ENCODE measurements at places on chromosomes 6 and 20.
A peak's percentile ranks its signal among the peaks of the same experiment; 100 is the strongest.

DNA sequence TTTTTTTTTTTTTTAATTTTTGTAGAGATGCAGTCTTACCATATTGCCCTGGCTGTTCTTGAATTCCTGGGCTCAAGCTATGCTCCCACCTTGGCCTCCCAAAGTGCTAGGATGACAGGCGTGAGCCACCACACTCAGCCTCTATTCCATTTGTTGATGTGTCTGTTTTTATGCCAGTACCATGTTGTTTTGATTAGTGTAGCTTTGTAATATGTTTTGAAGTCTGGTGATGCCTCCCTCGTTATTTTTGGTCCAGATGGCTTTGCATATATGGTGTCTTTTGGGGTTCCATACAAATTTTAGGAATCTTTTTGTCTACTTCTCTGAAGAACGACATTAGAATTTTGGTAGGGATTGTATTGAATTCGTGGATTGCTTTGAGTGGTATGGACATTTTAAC is 193.2 kb downstream of the ADGB start:
- DNase-seq, result no peak

- DNase-seq, result no peak
Measured at GRCh38 chr6:139699335-139699734, 324.9 kb upstream of the CITED2 start.

DNA sequence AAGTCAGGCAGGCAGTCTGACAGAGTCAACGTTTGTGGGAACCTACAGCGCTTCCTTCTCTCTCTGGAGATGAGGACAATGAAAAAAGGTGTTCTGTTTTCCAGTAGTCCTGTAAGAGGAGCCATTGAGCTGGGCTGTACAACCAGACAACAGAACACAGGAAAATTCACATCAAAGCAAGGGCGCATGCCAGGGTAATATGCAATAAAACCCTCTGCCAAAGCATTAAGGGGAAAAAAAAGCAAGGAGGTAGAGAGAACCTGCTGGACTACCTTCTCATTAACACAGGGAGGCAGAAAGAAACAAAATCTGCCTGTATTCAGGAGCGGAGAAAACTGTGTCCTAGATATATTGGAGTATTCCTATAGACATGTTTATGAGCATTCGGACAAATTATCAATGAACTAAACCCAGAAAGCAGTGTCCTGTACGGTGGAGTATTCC is 1.3 kb downstream of the RNF24 start:
- no peak for DNase-seq

DNA sequence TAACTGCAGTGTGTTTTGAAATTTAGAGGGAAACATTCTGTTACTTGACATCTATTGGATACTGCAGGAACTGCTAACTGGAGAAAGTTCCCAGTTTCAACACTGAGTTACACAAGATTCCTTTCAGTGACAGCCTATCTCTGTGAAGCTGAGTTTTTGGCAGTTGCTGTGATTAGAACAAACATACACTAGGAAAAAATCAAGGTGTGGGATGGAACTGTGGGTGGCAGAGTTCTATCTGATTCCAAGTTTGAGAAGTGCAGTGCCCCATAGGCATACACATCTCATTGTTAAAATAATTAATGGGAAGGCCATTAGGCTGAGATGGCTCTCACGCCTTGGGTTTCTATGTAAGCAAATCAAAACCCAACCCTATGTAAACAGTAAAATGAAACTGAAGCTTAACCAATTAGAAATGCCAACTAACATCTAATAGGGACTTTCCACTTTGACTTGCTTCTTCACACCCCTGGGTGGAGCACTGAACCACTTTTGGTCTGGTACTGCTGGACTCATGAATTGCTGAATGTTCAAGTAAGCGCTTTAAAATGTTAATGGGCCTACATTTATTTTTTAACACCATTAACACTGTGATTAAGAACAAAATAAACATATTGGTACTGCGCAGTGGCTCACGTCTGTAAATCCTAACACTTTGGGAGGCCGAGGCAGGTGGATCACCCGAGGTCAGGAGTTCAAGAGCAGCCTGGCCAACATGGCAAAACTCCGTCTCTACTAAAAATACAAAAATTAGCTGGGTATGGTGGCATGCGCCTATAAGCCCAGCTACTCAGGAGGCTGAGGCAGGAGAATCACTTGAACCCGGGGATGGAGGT is 55.2 kb upstream of the TBC1D7 start:
- DNase-seq, result no peak

GRCh38 chr6:36539814-36540568 is 7.3 kb downstream of the STK38 start:
- DNase-seq, result no peak

DNA sequence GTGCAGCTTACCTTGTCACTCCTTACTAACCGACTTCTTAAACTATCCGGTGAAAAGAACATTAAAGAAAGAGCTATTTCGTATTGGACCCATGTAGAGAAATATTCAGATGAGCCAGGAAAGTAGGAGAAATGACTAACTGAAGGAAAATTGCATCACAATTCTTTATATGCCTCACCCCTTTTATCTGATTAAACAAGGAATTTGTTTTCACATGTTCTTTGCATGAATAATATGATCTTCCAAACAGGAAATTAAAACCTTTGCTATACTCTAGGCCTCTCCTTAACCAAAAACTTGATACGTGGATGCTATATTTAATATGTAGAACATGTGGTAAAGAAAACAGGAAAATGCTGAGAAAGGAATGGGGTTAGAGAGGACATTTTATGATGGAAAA is 41.9 kb upstream of the LRRC1 start:
- no peak for DNase-seq

DNA sequence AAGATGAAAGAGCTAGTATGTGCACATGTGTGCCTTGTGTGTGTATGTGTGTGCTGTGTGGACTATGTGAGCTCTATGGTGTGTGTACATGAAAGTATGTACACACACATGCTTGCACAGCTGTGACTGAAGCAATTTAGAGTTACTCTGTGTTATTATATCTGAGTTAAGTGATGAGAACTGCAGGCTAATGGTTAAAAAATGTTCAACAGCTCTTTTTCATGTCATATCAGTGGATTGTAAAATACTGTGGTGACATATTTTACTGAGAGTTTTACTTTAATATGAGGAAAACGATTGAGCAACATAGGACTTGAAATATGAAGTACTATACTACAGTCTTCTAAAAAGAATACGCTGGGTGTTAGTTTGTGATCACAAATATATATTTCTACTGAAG is 195.7 kb upstream of the KCNK16 start:
- DNase-seq, result no peak

GRCh38 chr6:150672800-150673199 is 73.1 kb downstream of the PLEKHG1 start:
- DNase-seq, result no peak

DNA sequence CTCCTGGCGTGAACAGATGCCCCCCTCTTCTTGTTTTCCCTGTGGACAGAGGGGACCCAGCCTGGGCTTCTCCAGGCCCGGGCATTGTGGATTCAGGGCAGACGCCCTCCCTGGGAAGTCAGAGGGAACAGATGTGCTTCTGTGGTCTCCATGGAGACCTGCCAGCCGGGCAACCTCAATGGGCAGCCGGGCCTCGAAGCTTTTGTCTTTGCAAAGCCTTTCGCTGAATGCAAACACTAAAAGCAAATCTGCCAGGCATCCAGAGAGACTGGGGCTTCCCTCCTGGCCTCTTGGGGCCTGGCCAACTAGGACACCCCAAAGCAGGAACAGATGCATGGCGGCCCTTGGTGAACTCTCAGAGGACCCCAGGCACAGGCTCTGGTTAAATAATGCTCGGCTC is 370.0 kb upstream of the SULF2 start:
- DNase-seq, result no peak

DNA sequence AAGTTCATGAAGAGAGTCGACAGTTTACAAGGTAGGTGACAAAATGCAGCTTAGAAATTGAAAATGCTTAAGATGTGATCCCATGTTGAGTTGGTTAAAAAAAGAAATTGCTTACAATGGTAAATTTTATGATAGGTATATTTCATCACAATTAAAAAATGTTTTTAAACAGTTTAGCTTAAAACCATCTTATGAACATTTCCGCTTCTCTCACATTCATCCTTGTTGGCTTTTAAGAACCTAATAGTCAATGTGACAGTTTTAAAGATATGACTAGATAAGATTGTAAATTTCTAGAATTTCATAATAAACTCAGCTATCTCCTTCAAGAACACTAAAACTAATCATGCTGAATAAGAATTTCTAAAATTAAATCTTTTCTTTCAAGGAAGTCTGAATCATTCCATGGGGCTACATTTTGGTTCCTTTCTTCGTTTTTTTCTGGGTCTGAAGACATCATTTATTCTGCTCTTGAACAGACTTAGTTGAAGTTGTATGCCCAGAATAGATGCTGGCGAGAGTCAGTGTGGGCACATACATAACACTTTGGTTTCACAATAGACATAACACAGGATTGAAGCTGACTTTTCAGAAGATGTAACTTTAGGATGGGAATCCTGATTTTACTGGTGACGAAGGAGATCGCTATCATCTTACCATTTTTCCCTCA is 35.9 kb upstream of the LTV1 start:
- DNase-seq, result no peak

DNA sequence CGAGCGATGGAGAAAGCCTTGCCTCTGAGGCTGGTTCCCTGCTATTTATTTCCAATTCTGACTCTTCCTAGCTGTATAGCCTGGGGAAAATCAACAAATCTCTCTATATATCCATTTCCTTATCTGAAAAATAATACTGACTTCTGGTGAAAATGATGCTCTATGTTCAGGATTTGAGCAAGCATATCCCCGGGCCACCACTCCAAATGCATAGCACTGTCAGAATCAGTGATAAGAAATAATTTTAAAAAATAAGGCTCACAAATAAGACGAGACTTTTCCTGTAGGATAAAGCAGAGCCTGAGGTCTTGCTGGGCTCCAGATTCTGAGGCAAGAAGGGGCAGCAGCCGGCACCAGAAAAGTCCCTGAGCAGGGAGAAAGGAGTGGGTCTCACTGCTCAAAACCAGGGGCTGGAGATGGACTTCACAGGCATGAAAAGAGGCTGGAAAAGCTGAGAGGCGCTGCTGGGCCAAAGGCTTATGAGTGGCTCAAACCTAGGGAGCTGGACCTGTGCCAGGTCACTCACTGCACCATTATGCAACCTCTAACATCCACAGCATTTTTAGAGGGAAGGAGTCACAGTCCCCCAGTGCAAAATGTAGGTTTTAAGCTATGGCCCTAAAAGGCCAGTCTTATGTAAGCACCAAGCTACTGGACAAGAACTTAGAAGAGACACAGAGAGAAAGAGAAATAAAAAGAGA is 48.1 kb upstream of the SLC17A4 start:
- no peak for DNase-seq

DNA sequence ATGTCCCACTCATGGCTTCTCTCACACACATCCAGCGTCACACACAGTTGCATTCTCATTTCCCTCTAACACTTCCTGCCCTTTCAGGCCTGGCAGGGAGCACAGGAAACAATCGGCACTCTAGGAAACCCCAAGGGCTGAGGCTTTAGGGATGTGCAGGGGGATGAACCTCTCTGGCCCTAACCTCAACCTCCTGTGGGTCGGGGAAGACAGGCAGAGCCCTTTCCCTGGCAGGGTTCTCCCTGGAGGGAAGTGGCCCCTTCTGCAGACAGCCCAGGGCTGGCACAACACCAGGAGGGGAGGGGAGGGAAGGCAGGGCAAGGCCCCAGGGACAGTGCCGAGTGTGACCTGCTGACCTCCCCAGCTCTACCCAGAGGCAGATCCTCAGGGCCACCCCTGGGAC is 2.7 kb downstream of the TEAD3 start:
- DNase-seq, result no peak

GRCh38 chr6:89611666-89612065 is 26.9 kb downstream of the LYRM2 start:
- DNase-seq, result no peak

GRCh38 chr20:18632196-18632789 is 44.4 kb downstream of the DTD1 start:
- peak; percentile 74 for DNase-seq

DNA sequence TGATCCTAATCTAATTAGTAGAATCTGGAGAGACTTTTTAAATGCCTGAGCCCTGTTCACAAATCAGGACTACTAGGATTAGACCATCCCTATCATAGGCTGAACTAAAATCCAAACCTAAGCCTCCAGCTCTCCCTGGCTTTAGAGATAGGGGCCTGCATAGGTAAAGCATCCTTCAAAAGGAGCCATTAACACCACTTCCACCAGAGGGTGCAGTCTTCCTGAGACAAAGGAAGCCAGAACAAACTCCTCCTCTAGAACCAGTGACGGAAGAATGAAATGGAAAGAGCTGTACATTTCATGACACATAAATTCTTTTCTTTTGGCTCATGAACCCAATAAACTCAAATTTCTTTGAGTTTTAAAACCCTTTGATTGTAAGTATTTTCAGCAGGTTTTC is 291.2 kb upstream of the ADGRB3 start:
- no peak for DNase-seq

- DNase-seq, result no peak
Measured at GRCh38 chr6:6220718-6221117, 99.7 kb downstream of the F13A1 start.

DNA sequence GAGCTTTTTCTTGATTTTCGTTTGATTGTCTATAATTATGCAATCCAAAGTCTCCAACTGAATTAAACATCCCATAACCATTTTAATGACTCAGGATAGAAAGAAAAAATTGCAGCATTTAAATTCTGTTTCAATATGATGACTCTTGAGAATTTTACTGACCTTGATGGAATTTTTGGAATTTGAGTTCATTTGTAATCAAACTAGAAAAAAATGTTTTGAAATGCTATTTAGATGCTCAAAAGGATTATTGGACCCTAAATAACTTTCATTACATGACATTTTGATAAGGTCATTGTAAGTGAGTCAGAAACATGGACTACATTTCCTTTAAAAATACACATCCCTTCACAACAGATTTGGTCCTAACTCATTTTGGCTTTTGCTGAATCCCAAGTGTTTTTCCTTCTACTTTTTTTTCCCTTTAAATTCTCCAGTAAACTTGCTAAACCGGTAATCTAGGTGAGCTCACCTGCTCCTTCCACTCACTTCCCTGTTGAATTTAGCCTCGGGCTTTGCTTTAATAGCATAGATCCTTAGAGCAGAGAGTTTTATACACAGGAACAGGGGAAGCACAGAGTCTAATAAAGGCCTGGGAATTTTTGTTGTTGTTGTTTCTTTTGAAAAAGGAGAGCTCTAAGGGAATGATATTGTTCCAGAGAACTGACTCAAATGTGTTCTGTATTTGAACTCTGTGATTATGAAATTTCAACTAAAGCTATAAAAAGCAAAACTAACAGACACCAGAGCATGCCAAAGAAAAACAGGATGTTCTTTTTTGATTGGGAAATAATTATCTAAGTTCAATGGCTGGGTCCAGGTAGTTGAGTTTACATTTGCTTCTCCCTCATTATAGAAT is 1088.2 kb upstream of the CITED2 start:
- no peak for DNase-seq

- no peak for DNase-seq
Measured at GRCh38 chr6:149111556-149112115, 205.9 kb upstream of the TAB2 start.

DNA sequence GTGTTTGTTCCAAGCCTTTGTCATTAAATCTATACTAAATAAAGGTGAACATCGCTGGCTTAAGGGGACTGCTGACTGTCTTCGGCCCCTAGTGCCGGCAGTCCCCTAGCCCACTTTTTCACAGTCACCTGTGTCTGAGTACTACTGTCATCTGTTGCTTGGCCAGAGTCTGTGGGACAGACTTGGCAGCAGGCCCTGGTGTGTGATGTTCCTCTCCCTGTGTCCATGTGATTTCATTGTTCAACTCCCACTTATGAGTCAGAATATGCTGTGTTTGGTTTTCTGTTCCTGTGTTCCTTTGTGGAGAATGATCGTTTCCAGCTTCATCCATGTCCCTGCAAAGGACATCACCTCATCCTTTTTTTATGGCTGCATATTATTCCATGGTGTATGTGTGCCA is 133.4 kb downstream of the HAO1 start:
- no peak for DNase-seq
